CD4-positive, CD25-positive, alpha-beta regulatory T cell (primary cell): ENCODE measurements at places on chromosomes 4 and X. TPM values are rescaled to one million over a fixed set of nuclear protein-coding genes. Genes with fewer than 3 reads are reported as not detected.

DNA sequence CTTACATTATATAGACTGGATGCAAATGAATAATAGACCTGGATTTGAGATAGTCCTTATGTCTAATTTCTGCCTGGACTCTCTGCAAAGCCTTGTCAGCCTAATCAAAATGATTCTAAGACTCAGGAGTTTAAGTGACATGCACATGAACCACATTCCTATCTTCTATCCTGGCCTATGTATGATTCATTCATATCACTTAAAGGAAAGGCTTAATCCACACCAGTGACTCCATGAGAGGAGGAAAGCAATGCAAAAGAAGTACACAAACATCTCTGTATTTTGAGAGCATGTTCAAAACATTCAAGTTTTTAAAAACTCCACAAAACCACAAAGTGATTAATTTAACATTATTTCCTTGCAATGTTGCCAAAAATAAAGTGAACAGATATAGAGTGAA lies 14.6 kb downstream of the AMOT start:
- no peak overlapping the region for H3K27ac ChIP-seq
- no peak for DNase-seq
- no peak overlapping the region for H3K4me3 ChIP-seq
- no peaks in the 10 kb centered on the region for H3K27me3 ChIP-seq
- no peaks in the 10 kb centered on the region for H3K36me3 ChIP-seq

Gene CENPE
- 17.7 TPM for total RNA-seq

Gene GSX2
- total RNA-seq = not detected

- H3K4me1 ChIP-seq = peaks cover 51% of the 10 kb centered on the region
- no peak for DNase-seq
- no peaks in the 10 kb centered on the region for H3K27me3 ChIP-seq
- H3K27ac ChIP-seq = peak overlapping the region; percentile 95
- H3K4me3 ChIP-seq = no peak overlapping the region
- H3K36me3 ChIP-seq = peaks cover 4% of the 10 kb centered on the region
Measured at GRCh38 chrX:154376774-154377173, 2.3 kb upstream of the EMD start.

- no peak for DNase-seq
- H3K27ac ChIP-seq = no peak overlapping the region
- H3K4me3 ChIP-seq = no peak overlapping the region
Measured at GRCh38 chr4:10697086-10697485, 12.5 kb upstream of the CLNK start.

Gene PPP1R2C
- 32.2 TPM for total RNA-seq

Gene DMRTC1
- total RNA-seq = not detected

DNA sequence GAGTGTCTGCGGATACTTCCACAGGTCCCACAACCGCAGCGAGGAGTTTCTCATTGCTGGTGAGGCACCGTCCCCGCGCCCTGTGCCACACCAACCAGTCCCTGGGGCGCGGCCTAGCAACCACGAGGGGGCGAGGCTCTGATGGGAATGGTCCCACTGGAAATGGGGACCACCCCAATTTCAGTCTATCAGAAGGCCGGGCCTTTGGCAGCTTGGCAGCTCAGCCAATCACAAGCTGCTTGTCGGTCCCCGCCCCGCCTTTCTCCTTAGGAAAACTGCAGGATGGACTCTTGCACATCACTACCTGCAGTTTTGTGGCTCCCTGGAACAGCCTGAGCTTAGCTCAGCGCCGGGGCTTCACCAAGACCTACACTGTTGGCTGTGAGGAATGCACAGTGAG lies 3.0 kb downstream of the TIMP1 start:
- DNase-seq = no peak
- no peaks in the 10 kb centered on the region for H3K27me3 ChIP-seq
- no peaks in the 10 kb centered on the region for H3K36me3 ChIP-seq
- no peak overlapping the region for H3K27ac ChIP-seq
- H3K4me3 ChIP-seq = no peak overlapping the region
- H3K4me1 ChIP-seq = peaks cover 20% of the 10 kb centered on the region

GRCh38 chrX:119190831-119191230 lies 45.3 kb upstream of the PGRMC1 start:
- no peaks in the 10 kb centered on the region for H3K36me3 ChIP-seq
- H3K27ac ChIP-seq = no peak overlapping the region
- no peaks in the 10 kb centered on the region for H3K4me1 ChIP-seq
- no peaks in the 10 kb centered on the region for H3K27me3 ChIP-seq
- no peak for DNase-seq

GRCh38 chr4:27910227-27910626 lies 1049.6 kb downstream of the STIM2 start:
- H3K4me3 ChIP-seq = no peak overlapping the region
- H3K27me3 ChIP-seq = no peaks in the 10 kb centered on the region
- no peak overlapping the region for H3K27ac ChIP-seq
- no peaks in the 10 kb centered on the region for H3K36me3 ChIP-seq
- DNase-seq = no peak

Gene CFAP99
- total RNA-seq = 0.20 TPM

DNA sequence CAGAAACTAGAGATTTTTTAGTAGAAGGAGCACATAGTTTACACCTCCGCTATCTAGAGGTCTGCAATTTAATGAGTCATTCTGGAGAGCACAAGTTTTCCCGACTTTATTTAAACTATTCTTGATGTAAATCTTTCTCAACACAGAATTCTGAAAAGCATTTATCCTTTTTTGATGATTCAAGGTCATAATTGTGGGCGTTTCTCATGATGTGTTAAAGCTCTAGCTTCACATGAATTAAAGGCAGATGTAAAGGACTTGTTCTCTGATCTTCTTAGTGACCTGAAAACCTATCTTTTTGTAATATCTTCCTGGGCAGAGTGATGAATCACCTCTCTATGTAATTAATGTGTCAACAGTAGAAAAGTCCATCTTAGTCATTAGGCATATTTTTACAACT lies 128.8 kb downstream of the COMMD8 start:
- H3K4me1 ChIP-seq = no peaks in the 10 kb centered on the region
- H3K27ac ChIP-seq = no peak overlapping the region
- DNase-seq = no peak
- H3K4me3 ChIP-seq = no peak overlapping the region

Gene CXCR3
- 31.9 TPM for total RNA-seq

GRCh38 chrX:38117485-38117884 lies 103.2 kb downstream of the SRPX start:
- no peak overlapping the region for H3K4me3 ChIP-seq
- H3K27me3 ChIP-seq = no peaks in the 10 kb centered on the region
- DNase-seq = no peak
- no peaks in the 10 kb centered on the region for H3K4me1 ChIP-seq
- no peak overlapping the region for H3K27ac ChIP-seq

DNA sequence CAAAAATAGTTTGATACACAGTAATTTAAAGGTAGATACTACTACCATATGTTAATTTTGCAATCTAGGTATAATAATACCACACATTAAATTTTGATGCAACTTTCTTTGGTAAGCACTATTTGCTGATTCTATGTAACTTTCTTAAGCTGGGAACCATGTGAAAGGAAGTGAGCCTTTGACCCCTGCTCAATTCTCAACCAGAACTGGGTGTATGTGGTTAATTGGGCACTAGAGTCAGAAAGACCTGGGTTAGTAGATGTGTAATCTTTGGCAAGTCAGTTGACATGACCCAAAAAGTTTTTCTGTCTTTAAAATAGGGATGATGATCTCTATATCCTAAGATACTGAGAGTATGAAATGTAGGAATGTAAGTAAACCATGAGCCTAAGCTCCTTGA lies 22.4 kb downstream of the TLR2 start:
- DNase-seq = no peak
- H3K4me3 ChIP-seq = no peak overlapping the region
- H3K36me3 ChIP-seq = no peaks in the 10 kb centered on the region
- no peaks in the 10 kb centered on the region for H3K27me3 ChIP-seq

DNA sequence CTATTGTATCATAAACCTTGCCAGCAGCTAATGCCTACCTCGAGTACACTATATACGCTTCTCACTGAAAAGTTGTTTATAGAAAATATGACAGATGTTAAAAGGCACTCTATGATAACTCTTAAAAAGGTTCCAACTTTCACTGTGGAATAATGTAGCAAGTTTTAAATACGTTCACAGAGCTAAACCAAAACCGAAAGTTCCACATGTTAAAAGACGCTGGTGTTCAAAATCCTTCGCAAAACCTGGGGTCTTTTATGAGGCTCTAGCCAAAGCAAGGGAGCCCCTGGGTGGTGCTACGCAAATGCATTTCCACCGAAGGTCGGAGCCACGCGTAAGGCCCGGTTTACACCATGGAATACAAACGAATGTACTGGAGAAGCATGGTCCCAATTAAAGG lies 103.7 kb upstream of the TENM3 start:
- H3K4me3 ChIP-seq = peak overlapping the region; percentile 54
- peaks cover 12% of the 10 kb centered on the region for H3K27me3 ChIP-seq
- no peak overlapping the region for H3K27ac ChIP-seq
- no peaks in the 10 kb centered on the region for H3K36me3 ChIP-seq

DNA sequence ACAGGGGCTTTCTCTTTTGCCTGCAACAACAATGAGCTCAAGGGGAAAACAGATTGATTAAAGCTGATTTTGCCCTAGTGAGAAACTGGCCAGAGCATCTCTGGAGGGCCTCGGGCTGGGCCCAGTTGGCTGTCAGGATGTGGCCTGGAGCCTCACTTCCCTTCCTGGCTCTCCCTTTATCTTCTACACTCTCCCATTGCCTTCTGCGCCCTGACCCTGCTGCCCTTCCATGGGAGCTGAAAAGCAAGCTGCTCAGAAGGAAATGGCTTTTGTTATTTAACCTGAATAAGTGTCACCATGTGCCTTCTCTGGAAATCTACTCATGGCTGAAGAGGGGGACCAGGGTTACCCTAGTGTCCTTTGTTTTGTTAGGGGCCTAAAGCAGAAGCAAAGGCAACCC lies 43.8 kb downstream of the NHSL2 start:
- H3K27ac ChIP-seq = no peak overlapping the region
- no peaks in the 10 kb centered on the region for H3K4me1 ChIP-seq
- no peak overlapping the region for H3K4me3 ChIP-seq

- peak overlapping the region; percentile 57 for H3K4me3 ChIP-seq
- no peaks in the 10 kb centered on the region for H3K36me3 ChIP-seq
- H3K27me3 ChIP-seq = no peaks in the 10 kb centered on the region
- no peak overlapping the region for H3K27ac ChIP-seq
Measured at GRCh38 chr4:140720387-140721304, 35.5 kb downstream of the TBC1D9 start.

DNA sequence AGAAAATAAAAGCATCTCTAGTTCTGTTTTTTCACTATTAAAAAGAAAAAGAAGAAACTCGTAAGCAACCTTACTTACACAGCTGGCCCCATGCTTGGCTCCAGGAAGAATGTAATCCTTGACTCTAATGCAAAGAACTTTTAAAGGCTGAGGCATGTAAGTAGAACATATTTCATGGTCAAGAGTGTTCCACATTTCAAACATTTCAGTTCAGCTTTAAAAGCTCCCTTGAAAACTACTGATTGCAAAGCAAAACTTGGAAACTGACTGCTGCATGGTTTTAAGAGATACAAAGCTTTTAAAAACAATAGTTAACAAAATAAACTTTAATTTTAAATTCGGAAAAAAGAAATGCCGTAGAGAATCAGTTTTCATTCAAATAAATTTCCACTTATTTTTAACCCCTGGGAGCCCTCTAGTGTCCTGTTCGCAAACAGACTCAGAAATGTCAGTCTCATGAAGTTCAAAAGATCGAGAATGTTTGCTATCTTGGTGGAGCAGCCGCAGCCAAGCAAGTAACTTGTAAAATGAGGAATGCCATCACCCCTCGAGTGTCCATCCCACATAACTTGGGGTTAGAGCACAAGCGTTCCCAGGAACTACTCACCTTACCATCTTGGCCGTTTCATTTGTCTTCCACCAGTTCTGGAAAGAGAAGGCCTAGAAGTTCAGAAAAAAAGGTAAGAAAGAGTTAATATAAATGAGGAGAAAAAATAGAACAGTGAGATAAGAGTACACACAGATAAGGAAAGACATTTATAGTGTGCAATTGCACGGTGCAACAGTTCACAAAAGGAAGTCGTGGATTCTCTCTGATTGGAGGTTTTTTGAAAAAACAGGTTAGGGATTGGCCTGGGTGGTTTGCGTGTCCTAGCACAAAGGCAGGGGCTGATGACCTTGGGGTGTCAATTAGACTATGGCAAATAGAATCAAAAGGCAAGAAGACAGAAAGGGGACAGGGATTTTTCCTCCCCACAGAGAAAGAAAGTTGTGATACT lies at the start of gene GASK1B:
GASK1B (minus strand) TSS at position 765 of the 998 bp plus-strand sequence. CDS start 1,650 bp downstream, outside the sequence.
- no peak within 1 kb of the TSS for H3K4me3 ChIP-seq
- H3K27ac ChIP-seq = no peak within 1 kb of the TSS
- DNase-seq = no peak
- no peaks in the 10 kb centered on the region for H3K27me3 ChIP-seq

- H3K27ac ChIP-seq = no peak overlapping the region
- H3K4me3 ChIP-seq = no peak overlapping the region
- DNase-seq = no peak
- H3K36me3 ChIP-seq = no peaks in the 10 kb centered on the region
- peaks cover 26% of the 10 kb centered on the region for H3K27me3 ChIP-seq
Measured at GRCh38 chr4:121050300-121050699, 22.0 kb downstream of the NDNF start.
